ENCODE measurements at places on chromosomes 13 and 19. TPM values are rescaled to one million over a fixed set of nuclear protein-coding genes. Genes with fewer than 3 reads are reported as not detected.
A peak's percentile ranks its signal among the peaks of the same experiment; 100 is the strongest.

DNA sequence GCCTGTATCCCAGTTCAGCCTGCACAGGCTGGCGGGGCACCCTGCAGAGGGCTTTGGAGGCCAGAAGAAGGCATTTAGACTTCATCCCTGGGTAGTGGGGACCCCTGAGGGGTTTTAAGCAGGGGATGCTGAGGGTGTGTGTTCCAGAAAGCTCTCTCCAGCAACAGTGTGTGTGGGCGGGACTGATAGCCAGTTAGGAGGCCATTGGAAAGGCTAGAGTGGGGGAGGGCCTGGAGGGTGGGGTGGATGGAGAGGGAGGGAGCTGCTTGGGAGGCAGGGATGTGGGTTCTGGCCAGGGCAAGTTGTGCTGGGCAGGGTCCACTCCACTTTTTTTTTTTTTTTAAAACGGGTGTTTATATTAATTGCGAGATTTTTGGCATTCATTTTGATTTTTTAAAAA lies 28.3 kb downstream of the LYL1 start:
- no peak overlapping the region for H3K27ac ChIP-seq
- no peaks in the 10 kb centered on the region for H3K27me3 ChIP-seq
- peaks cover 4% of the 10 kb centered on the region for H3K4me1 ChIP-seq
- H3K36me3 ChIP-seq: no peaks in the 10 kb centered on the region
- H3K4me3 ChIP-seq: no peak overlapping the region
- no peak for DNase-seq

DNA sequence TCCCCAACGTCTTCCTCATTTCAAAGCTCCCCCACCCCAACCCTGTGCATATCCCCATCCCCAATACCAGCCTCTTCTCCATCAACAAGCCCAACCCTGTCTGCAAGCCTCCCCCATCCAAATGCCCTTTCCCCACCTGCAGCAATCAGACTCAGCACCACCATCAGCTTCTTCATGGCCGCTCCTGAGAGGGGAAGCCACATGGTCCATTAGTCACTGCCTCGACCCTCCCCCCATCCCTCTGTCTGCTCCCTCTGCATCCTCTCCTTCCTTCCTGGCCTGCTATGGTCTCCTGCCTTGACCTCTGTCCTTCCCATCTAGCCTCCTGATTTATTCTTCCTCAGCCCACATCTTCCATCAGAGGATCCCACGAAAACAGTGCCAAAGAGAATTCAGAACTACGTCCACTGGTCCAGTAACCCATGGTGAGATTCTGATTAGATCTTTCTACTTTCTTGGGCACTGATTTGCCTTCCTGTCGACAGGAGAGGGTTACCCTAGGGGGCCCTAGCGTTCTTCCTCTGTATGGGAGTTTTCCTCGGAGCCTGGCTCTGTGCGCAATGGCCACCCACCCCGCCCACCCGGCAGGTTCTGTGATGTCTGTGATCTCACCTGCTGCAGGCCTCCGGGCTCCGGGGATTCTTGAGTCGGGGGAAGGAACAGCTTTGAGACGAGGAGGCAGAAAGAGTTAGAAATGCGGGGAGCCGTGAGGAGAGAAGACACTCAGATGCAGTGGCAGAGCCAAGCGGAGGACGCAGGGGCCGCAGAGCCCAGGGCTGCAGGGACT lies 1.3 kb downstream of the KLK6 start:
- no peak overlapping the region for H3K27ac ChIP-seq
- H3K27me3 ChIP-seq: no peaks in the 10 kb centered on the region
- no peaks in the 10 kb centered on the region for H3K4me1 ChIP-seq
- no peak overlapping the region for H3K4me3 ChIP-seq
- DNase-seq: no peak

- no peaks in the 10 kb centered on the region for H3K4me1 ChIP-seq
- DNase-seq: no peak
- no peak overlapping the region for H3K27ac ChIP-seq
- H3K36me3 ChIP-seq: peaks cover 13% of the 10 kb centered on the region
- no peak overlapping the region for H3K4me3 ChIP-seq
- H3K27me3 ChIP-seq: no peaks in the 10 kb centered on the region
Measured at GRCh38 chr13:113591750-113592149, 7.2 kb downstream of the TFDP1 start.

- H3K27ac ChIP-seq: no peak overlapping the region
- H3K4me1 ChIP-seq: no peaks in the 10 kb centered on the region
- no peak for DNase-seq
- H3K36me3 ChIP-seq: peaks cover 17% of the 10 kb centered on the region
- no peak overlapping the region for H3K4me3 ChIP-seq
Measured at GRCh38 chr19:15118789-15119494, 11.7 kb downstream of the SYDE1 start.

DNA sequence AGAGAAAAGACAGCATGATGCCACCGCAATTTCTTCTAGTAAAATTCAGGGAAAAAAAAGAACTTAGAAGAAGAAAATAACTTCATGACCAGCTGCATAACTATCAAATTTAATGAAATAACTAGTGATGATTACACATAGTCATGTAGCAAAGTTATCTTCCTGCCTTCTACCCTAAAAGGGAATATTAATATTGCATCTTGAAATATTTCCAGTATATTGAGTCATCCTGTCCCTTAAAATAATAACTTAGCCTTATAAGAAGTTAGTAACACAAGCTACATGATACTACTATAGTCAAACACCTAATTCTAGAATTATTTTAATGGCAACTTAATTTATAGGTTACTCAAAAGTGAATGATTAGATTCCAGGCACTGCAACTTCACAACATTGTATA lies 289.2 kb downstream of the KLF12 start:
- H3K27me3 ChIP-seq: no peaks in the 10 kb centered on the region
- H3K27ac ChIP-seq: no peak overlapping the region
- DNase-seq: no peak
- no peak overlapping the region for H3K4me3 ChIP-seq
- peaks cover 3% of the 10 kb centered on the region for H3K36me3 ChIP-seq

GRCh38 chr13:43240278-43240677 lies 216.9 kb downstream of the DNAJC15 start:
- no peaks in the 10 kb centered on the region for H3K27me3 ChIP-seq
- no peak overlapping the region for H3K4me3 ChIP-seq
- H3K27ac ChIP-seq: no peak overlapping the region
- no peak for DNase-seq
- no peaks in the 10 kb centered on the region for H3K36me3 ChIP-seq

DNA sequence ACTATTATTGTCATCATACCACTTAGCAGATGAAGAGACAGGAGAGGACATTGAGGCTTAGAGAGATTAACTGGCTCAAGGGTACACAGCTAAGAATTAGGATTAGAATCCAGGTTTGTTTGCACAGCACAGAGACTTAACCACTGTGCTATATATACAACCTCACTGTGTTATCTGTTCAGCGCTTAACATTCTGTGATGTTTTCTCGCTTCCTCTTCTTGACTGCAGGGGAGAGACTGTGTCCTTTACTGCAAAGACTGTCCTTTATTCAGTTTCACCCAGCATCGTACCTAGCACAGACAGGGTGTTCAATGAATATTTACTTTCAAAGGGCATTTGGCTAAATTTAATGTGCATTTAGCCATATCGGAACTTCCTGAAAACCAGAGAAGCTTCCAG lies 54.9 kb upstream of the PCDH8 start:
- H3K27me3 ChIP-seq: no peaks in the 10 kb centered on the region
- no peak overlapping the region for H3K4me3 ChIP-seq
- DNase-seq: no peak

DNA sequence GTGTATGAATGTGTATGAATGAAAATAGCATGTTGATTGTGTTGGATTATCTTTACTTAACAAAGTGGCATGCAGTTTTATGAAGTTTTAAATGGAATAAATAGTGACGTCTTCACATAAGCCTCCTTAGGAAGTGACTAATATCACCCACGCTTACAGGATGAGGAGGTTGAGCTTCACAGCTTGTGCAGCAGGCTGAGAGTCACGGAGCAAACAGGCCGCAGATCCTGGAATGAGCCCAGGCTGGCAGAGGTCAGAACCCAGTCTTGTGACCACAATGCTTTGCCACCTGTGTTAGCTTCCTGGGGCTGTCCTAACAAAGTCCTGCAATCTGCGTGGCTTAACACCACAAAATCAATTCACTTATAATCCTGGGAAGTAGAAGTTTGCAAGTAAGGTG lies 20.8 kb downstream of the LAIR2 start:
- peak overlapping the region; percentile 58 for H3K27ac ChIP-seq
- DNase-seq: peak; percentile 79
- H3K36me3 ChIP-seq: no peaks in the 10 kb centered on the region
- no peaks in the 10 kb centered on the region for H3K27me3 ChIP-seq
- H3K4me1 ChIP-seq: peaks cover 39% of the 10 kb centered on the region
- no peak overlapping the region for H3K4me3 ChIP-seq

DNA sequence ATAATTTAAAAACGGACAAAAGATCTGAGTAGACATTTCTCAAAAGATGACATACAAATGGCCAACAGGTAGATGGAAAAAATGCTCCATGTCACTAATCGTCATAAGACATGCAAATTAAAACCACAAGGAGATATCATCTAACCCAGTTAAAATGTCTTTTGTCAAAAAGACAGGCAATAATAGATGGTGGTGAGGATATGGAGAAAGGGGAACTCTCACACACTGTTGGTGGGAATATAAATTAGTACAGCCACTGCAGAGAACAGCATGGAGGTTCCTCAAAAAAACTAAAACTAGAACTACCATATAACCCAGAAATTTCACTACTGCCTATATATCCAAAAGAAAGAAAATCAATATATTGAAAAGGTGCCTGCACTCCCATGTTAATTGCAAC lies 37.9 kb downstream of the OR10H4 start:
- no peaks in the 10 kb centered on the region for H3K4me1 ChIP-seq
- no peak overlapping the region for H3K4me3 ChIP-seq
- DNase-seq: no peak
- H3K27me3 ChIP-seq: no peaks in the 10 kb centered on the region

GRCh38 chr19:48836089-48837017 lies at the start of gene HSD17B14:
Gene HSD17B14 (minus strand): TSS chr19:48836491. CDS start chr19:48836411, 80 bp downstream.
- peaks cover 4% of the 10 kb centered on the region for H3K36me3 ChIP-seq
- H3K27me3 ChIP-seq: no peaks in the 10 kb centered on the region
- peak within 1 kb of the TSS; percentile 55 for H3K27ac ChIP-seq
- peak; percentile 78 for DNase-seq

DNA sequence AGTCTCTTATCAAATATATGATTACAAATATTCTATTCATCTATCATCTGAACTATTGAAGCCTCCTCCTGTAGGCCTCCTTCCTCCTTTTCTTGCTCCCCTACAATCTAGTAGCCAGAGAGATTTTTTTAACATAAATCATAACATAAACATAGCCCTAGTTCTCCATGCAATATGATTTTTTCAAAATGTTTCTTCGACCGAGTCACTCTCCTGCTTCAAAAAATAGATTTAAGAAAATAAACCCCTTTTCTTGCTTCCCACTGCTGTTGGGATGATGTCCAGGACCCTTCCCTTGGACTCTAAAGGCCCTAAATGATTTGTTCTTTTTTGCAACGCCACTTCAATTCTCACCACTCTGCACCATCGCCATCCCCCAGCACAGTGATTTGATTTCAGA lies 319.7 kb upstream of the TSHZ3 start:
- H3K36me3 ChIP-seq: no peaks in the 10 kb centered on the region
- no peak overlapping the region for H3K4me3 ChIP-seq
- no peaks in the 10 kb centered on the region for H3K4me1 ChIP-seq
- DNase-seq: no peak
- no peaks in the 10 kb centered on the region for H3K27me3 ChIP-seq

Gene LDLR
- 175 TPM for total RNA-seq

Gene NLRP7
- not detected for total RNA-seq

Gene ELOF1
- 39.4 TPM for total RNA-seq

Gene IRGC
- total RNA-seq: not detected

Gene ABHD8
- total RNA-seq: 6.8 TPM

Gene MAB21L1
- not detected for total RNA-seq

Gene CGB2
- not detected for total RNA-seq

Data from endothelial cell of umbilical vein (primary cell).